NCI-H1930 (cell line): ENCODE measurements at places on chromosomes 11 and 22.

DNA sequence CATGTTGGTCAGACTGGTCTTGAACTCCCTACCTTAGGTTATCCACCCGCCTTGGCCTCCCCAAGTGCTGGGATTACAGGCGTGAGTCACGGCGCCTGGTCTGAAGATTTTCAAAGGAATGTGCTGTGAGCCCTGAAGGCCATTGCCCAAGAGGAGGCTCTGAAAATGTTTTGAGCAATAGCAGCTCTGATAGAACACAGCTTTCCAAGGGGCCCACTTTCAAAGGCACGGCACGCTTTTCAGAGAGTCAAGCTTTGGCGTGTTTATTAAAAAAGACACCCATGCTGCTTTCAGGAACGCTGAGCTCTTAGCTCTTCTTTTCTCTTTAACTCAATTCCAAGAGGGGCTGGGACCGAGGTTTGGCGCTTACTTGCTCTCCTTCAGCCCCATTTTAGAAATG lies 73.8 kb upstream of the CDON start:
- no peak for DNase-seq

- DNase-seq, result no peak
Measured at GRCh38 chr22:19822301-19823117, 32.2 kb downstream of the GNB1L start.

GRCh38 chr11:129315781-129316579 lies 59.7 kb upstream of the BARX2 start:
- DNase-seq, result peak; percentile 60

- DNase-seq, result peak; percentile 11
Measured at GRCh38 chr11:100930185-100930778, 199.3 kb downstream of the PGR start.

DNA sequence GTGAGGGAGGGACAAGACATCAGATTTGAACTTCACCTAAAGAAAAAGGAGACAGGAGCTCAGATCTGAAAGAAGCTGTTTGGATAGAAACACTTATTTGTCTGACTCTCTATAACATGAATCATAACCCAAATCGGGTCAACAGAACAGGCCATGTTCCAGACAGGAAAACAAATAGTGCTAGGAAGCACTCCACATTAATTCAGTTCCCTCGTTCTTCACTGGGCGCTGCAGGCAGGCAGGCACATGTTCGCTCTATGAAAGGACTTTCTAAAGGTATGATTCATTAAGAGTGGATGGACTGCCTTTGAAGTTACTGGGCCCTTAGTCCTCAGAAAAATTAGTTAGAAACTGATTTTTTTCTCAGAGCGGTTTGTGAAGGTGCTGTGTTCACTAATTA lies 137.5 kb upstream of the TRPC6 start:
- no peak for DNase-seq

DNA sequence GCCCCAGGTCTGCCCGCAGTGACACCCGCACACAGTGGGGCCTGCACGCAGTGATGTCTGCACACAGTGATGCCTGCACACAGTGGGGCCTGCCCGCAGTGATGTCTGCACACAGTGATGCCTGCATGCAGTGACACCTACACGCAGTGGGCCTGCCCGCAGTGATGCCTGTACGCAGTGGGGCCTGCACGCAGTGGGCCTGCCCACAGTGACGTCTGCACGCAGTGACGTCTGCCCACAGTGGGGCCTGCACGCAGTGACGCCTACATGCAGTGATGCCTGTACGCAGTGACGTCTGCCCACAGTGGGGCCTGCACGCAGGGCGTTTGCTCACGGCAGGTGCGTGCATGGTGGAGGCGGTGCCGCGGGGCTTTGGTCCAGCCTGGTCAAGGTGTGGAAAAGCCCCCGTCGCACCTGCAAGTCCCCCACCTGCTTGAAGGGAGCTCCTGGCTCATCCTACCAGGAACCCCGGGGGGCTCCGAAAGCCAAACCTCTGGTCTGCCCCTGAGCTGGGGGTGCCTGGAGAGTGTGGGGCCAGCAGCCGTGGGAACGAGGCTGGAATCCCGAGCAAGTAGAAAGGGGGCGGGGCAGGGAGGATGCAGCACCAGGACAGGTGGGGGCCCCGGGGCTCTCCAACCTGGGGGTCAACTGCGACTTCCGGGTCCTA lies 8.9 kb upstream of the SYT8 start:
- no peak for DNase-seq

DNA sequence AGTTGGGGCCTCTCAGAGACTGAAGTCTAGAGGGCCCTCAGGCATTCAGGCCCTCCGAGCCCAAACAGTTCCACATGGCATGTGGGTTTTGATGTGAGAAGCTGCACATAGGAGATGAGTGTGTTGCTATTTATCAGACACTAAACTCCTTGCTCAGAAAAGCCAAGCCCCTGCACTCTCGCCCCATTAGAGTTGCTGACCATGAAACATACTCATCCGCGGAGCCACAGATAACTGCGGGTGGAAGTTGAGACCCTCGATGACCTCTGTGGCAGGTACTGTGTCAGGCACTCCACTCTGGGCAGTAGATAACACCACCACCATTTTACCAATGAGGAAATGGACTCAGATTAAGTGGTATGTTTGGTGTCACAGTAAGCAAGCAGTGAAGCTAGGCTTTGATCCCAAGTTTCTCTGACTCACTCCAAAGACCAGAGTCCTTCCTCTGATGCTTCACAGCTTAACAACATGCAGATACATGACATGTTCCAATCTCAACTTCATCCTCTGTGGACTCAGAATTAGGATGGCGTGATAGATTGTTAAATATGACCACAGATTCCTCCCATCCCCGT lies 202.1 kb downstream of the ADAMTS15 start:
- no peak for DNase-seq

DNA sequence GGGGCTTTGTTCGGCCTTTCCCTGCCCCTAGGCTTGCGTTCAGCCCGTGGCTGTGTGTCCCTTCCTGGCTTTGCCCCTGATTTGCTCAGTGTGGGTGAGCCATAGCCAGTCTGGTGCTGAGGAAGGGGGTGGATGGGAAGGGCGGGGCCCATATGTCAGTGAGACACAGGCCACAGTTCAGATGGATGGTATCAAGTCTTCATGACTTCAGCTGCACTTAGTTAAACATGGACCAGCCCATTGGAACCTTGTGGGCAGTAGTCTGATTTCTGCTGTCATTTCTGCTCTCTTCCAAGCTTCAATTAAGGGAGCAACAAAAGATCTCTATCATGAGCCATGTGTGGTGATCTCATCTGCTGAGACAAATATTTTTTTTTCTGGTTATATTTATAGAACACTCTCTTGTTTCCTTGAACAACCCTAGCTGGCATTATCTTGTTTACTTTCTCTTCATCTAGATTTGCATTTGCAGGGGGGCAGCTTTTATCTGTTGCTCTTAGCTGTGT lies 21.6 kb upstream of the PEX26 start:
- DNase-seq, result no peak

DNA sequence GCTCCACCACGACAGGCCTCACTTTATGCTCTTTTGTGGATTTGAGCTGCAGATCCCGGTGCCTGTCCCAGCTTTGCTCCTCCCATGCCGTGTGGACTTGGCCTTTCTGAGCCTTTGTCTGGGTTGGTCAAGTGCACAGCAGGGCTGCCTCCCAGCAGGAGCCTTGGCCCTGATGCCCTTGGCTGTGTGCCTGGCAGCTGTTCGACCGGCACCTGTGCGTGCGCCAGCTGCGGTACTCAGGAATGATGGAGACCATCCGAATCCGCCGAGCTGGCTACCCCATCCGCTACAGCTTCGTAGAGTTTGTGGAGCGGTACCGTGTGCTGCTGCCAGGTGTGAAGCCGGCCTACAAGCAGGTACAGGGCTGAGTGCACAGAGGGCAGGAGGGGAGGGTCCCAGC lies 46.5 kb downstream of the MYO7A start:
- no peak for DNase-seq

DNA sequence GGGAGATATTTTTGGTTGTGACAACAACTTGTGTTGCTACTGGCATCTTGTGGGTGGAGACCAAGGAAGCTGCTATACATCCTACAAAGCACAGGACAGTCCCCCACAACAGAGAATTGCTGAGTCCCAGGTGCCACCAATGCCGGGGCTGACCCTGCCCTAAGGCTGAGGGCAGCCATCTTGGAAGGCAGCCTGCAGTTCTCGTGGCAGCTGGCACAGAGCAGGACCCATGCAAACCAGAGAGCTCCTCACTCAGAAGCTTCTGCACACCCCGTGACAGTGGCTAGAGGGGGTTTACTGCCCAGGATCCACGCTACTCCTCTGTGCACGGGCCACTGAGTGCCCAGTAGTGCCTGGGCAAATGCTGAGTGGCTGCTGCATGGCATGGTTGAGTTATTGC lies 143.4 kb downstream of the CTTN start:
- DNase-seq, result no peak

GRCh38 chr11:63869171-63869591 lies 30.3 kb downstream of the MARK2 start:
- DNase-seq, result no peak

- no peak for DNase-seq
Measured at GRCh38 chr11:124829986-124830385, 29.8 kb upstream of the MSANTD2 start.

DNA sequence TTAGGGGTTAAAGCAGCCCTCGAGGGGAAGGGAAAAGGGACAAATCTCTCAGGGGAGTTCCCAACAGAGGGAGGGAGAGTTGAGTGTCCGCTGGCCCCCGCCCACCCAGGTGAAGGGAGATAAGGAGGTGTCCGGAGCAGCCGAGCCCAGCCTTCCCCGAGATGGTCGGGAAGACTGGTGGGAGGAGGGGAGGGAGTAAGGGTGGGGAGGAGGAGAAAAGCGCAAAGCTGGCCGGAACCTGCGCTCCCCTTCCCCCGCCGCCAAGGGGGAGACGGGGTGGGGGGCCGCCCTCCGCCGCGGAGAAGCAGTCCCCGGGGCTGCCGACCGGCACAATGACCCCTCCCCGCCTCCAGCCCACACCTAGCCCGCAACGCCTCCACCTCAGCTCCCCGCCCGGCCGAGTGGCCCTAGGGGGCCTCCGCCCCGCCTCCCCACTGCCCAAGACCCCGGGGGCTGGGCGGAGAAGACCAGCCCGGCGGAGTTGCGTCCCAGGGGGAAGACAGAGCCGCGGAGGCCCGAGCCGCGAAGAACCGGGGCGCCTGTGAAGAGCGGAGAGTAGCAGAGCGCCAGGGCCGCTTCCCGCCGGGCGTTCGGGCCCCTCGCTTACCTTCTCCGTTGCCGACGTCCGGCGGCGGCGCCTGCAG lies 479 bp downstream of the RSF1 start:
- DNase-seq, result peak; percentile 37

GRCh38 chr11:78533399-78533798 lies 41.3 kb downstream of the NARS2 start:
- no peak for DNase-seq

DNA sequence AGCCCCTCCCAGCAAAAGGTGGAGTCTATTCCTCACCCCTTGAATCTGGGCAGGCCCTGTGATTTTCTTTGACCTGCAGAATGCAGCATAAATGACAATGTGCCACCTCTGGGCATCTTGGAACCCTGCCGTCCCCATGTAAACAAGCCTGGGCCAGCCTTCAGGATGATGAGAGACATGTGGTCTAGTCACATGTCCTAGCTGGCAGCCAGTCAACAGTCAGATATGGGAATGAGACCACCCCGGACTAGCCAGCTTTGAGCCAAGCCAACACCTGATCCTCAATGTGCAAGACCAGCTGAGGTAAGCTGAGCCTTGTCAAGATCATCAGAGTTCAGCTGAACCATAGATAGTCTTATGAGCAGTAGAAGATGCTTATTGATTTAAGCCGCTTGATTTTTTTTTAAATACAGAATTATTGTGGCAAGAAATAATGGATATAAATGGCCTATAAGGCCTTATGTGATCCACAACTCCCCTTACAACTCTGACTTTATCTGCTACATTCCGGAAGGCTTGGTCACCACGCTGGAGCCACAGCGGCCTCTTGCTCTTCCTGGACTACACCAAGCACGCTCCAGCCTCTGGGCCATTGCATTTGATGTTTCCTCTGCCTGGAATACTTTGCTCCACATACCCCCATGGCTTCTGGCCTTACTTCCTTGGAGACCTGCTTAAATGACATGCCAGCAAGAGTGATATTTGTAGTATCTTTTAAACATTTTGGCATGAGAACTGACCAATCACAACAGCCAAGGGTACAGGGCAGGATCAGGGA lies 225.9 kb upstream of the SESN3 start:
- DNase-seq, result no peak

- no peak for DNase-seq
Measured at GRCh38 chr11:18394928-18395734, 768 bp downstream of the LDHA start.

GRCh38 chr22:48579043-48579927 lies 1248.4 kb downstream of the BRD1 start:
- DNase-seq, result no peak

- no peak for DNase-seq
Measured at GRCh38 chr22:48568736-48569330, 1258.8 kb downstream of the BRD1 start.

DNA sequence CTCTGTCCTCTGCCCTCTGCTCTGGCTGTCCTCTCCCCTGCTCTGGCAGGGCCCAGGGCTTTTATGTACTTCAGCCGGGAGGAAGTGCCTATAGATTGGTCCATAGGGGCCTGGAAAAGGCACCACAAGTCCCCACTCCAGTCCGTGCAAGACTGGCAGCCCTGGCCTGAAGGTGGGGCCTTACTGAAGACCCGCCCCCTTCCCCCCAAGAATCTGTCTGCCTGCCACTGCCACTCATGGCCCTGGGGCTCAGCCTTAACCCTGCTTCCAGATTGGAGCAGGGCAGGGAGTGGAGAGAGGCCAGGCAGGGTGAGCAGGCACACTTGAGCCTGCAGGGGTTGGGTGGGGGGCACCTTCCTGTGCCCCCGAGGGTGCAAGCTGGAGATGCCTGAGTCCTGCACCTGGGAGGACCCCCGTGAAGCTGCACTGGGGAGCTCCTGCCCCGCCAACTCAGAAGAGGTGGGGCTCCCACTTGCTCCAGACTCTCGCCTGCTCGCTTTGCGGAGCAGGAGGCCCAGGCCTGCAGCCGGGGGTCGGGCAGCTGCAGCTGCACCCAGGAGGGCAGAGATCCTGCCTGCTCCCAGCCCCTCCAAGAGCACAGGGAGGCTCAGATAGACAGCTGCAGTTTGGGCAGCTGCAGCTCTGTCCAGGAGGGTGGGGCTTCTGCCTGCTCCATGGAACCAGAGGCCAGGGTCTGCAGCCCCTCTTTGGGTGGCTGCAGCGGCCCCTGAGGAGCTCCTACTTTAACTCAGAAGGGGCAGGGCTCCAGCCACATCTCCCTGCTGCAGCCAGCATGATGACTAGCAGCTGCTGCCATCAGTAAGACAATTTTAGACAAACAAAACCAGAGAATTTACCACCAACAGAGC lies 51.0 kb upstream of the SC5D start:
- no peak for DNase-seq

DNA sequence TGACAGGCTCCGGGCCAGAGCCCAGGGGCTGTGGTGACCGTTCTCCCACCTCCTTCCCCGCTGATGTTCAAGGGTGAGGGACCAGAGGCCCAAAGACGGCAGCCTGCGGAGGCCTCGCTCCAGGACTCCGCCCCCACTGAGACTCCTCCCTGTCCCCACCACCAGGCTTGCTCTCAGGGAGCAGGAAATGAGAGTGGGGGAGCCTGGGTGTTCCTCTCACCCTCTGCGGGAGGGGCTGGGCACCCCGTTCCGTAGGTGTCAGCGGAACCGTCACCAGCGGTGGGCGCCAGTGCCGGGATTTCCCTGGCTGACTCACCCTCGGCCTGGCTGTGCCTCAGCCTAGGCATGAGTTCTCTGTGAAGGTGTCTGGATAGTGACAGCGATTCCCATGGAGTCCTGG lies 15.7 kb downstream of the DAGLA start:
- no peak for DNase-seq
